ENCODE measurements at places on chromosomes 6 and 20.

GRCh38 chr20:51566594-51566993 is 24.1 kb upstream of the NFATC2 start:
- DNase-seq, result no peak

DNA sequence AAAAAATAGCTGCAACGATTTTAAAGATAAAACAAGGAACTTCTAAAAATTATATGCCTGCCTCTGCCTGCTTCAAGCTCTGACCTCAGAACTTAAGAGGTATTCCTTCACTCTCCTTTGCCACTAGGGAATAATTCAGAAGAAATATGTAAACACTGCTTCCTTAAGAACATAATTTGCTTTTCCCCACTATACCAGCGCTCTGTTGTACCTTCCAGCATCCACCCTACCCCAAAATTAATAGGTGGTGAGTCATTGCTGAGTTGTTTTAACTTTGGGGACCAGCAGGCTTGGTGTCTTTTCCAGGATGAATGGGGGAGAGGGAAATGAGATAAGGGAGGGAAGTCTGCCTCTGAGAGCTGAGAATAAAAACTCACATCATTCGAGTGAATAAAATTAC is 107.7 kb upstream of the ATXN1 start:
- no peak for DNase-seq

DNA sequence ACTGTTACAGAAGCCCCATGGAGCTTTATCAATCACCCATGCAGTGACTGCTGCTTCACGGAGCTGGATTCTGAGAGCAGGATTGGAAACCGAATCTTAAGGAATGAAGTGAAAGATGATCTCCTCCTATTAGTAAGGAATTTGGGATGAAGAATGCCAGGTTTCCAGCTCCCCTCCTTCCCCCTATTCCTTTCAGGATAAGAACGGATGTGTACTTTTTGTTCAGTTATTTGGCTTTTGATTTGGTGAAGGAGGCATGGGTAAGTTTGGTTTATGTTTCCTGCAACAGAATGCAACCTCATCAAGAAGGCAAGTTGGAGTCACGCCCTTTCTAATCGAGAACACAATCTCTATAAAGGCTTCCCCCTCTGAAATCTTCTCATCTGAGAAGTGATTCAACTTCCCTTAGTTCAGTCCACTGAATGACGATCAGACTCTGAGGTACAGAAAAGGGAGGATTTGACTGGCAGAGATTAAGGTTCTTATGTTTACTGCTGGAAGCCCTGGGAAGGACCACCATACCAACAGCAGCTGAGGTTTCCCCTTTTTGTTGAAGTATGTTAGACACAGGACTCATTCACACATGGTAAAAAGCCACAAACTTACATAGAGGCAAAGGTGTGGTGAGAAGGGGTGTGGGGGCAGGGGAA is 5.5 kb downstream of the ELMO2 start:
- DNase-seq, result no peak

DNA sequence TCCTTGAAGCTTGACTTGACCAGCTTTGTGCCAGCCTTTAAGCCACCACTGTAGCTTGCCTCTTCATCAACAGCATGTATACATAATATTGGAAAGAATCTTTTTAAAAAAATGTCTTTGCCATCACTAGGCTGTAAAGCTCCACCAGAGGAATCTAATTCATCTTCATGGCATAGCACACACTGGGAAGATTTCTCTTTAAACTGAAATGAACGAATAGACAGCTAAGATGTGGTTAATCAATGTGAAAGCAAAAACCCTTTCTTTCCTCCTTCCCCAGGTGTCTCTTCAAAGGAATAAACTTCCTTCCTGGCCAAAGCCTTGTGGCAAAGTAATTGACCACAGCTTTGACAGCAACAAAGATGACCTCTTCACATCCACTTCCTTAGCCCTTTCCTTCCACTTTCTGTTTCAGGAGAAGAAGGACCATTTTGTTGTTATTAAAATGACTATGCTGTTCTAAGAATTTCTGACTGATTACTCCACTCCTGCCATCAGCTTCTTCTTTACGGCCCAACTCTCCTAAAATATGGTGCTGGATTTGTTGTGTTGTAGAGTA is 428.7 kb upstream of the SOX4 start:
- DNase-seq, result no peak

DNA sequence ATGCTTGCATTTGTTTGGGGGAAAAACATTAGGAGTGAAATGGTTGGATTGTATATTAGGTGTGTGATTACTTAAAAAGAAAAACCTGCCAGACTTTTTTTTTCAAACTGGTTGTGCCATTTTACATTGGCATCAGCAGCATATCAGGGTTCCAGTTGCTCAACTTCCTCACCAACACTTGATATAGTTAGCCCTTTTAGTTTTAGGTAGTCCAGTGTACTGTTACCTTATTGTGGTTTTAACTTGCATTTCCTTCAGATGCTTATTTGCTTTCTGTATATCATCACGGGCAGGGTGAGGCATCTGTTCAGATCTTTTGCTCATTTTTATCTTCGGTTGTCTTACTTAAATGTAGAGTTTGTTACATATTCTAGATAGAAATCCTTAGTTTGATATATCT is 5.2 kb downstream of the XRN2 start:
- no peak for DNase-seq

- DNase-seq, result no peak
Measured at GRCh38 chr6:91659891-91660290, 1073.0 kb upstream of the MAP3K7 start.

DNA sequence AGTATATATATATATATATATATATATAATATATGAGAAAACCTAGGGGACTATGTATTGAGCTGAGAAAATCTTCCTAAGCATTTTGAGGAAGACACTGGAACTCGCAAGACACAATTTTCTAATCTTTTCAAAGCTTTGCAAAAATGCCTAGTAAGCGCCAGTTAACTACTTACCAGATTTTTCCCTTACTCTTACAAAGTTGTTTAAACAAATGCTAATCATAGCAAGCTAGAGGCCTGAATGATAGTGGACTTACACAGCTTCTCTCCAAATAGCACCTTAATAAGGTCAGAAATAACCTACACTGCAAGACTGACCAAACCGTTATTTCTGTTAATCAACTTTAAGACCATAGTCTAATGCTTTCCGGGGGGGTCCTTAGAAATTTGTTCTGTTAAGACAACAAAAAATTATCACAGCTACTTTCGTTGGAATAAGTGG is 56.1 kb upstream of the HFE start:
- DNase-seq, result no peak

DNA sequence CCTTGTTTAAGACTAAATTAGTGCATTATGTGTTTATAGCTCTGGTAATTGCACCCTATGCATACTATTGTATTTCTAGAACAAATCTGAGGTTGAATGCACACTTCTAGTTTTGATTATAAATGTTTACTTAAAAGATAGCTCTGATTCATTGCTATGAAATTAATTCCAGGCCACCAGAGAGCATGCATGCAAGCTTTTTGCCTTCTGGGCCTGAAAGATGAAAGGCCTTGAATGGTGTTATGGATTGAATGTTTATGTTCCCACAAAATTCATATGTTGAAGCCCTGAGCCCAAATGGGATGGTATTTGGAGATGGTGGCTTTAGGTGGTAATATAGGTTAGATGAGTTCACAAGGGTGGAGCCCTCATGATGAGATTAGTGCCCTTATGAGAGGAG is 695.0 kb upstream of the MAP3K7 start:
- DNase-seq, result no peak

GRCh38 chr6:168088161-168089053 is 9.4 kb upstream of the FRMD1 start:
- peak; percentile 51 for DNase-seq

DNA sequence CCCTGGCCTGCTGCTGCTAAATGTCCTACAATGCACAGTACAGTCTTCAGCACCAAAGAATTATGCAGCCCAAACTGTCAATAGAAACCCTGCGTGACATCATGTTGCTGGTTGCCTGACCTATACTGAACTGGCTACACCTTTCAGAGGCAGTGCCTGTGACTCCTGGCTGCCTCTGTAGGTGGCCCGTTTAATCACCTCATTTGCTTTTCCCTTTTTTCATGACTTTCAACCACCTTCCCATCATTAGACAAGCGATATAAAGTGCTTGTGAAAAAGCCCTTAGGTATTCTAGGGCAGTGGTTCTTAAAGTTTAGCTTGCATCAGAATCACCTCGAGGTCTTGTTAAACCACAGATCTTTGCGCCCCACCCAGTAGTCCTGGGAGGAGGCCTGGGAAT is 33.0 kb upstream of the RIPOR2 start:
- no peak for DNase-seq

- DNase-seq, result no peak
Measured at GRCh38 chr6:143037470-143037869, 23.2 kb upstream of the AIG1 start.

DNA sequence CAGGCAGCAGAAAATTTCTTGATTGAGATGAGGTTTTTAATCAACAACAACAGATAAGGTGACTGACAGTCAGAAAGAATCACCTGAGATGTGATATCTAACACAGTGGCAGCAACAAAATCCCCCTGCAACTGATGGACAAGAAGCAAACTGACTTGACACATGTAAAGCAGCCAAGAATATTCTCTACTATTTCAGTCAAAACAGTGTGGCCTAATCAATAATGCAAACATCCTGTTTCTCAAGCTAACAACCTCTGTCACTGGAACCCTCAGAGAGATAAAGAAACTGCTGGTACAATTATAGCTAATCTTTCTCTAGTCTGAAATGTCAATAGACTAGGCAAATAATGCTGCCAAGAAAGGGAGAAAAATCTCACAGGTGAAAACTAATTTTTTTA is 4.6 kb upstream of the CGA start:
- DNase-seq, result no peak

- peak; percentile 27 for DNase-seq
Measured at GRCh38 chr6:91082311-91082832, 495.5 kb upstream of the MAP3K7 start.

DNA sequence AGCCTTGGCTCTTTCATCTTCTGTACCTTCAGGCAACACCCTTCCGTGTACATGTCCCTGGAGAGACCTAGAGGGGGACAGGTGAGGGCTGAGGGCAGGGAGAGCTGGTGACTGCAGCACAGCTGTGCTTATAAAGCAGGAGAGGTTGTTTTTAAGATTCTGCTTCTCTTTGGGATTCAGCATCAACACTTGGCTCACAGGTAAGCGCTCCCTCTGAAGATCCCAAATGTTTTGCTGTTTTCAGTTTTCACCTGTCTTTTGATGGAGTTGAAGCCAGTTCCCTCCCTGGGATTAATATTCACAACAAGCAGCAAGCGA is 19.4 kb upstream of the TRAF3IP2 start:
- no peak for DNase-seq

DNA sequence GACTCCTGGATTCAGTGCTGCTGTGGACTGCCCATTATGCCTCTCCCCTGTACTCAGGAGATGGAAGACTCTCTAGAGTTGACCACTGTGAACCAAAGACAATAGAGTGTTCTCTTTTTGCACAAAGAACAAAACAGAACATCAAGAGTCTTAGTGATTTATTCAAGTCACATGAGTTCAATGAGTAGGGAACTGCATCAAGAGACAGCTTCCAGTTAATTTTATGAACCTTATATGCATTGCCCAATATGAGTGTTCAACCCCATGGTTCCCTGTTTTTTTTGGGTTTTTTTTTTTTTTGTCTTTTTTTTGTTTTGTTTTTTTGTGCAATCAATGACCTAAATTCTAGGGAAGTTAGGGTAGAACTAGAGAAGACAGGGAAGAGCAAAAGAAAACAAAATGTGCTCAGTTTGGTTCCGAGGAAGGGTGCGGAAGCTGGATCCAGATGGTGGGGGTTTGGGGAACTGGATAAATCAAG is 224.3 kb downstream of the MAFB start:
- no peak for DNase-seq

DNA sequence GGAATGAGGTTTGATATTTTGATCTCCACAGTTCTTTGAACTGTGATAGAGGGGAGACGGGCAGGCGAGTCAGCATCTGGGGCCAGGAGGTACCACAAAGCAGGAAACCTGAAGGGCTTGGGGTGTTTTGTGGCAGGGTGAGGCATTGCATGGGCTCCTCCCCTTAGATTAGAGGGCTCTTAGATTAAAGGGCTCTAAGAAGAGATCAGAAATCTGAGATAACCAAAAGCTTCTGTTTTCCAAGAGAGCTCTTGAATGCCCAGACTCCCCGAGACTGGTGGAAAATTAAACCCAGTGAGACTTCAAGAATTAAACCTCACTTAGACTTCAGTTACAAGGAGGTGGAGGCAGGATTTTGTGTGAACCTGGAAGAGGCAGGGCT is 2.4 kb upstream of the GPX5 start:
- peak; percentile 28 for DNase-seq

GRCh38 chr20:10314198-10314597 is 95.6 kb downstream of the SNAP25 start:
- DNase-seq, result no peak

DNA sequence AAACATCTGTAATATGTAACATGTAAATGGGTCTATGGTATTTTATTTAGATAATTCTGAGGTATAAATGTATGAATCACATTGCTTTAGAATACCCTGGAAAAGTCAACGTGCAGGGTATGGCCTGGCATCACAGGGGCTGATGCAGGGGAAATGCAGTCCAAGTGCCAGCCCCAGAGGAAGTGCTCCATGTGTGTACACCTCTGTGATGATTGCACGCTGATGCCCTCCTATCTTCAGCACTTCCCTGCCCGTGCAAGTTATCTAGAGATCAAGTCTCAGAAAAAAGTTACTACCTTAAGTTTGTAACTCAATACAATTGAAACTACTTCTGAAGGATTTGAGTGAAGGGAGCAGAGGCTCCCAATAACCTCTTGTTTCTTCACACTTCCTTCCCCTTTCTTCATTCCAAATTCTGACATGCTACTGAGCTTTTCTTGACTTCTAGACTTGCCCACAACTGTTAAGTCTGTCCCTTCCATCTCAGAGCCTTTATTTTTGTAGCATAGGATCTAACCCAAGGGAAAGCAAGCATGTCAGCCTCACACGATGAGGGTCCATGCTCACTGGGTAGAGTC is 2.2 kb downstream of the SMLR1 start:
- DNase-seq, result no peak

- DNase-seq, result no peak
Measured at GRCh38 chr6:126804332-126805064, 314.0 kb upstream of the RSPO3 start.

GRCh38 chr6:126123226-126123625 is 136.9 kb downstream of the TRMT11 start:
- no peak for DNase-seq

DNA sequence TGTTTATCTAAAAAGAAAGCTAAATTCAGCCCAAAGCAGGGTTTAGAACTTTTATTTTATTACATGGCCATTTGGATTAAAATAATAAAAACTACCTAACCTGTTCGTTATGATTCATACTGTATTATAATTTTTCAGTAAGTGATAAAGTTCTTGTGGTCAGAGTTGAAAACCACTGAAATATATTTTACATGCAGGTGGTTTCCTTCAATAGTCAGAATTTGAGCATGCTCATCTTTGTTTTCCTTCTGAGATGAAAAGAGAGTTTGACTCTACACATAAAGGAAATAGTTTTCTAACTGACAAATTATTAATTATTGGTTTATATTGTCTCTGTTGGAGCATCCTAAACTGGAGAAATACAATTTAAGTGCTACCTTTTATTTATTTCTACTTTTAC is 114.0 kb upstream of the FKBP1C start:
- no peak for DNase-seq

DNA sequence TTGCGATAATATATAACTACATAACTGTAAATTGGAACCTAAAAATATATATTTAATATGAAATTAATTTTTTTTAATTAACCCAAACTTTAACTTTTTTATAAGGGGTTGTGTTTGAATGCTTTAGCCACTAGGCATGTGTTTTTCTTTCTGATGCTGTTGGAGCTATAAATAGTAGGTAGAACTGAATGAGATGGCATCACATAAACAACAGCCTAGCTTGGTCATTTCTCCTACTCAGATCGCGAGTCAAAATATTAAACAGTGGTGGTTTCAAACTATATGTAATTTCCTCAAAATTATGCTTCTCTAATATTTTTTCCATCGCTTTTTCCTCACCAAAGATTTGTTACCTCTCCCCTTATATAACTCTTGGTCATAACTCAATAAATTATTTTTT is 243.2 kb downstream of the ARID1B start:
- no peak for DNase-seq

Measured in WTC11 (cell line).